ENCODE measurements at places on chromosomes 1 and 21.

- DNase-seq: no peak
These were observed 14.6 kb upstream of the TGFBR3 start for GRCh38 chr1:91900562-91900961.

GRCh38 chr1:240555524-240555923 is 56.4 kb downstream of the GREM2 start:
- no peak for DNase-seq

DNA sequence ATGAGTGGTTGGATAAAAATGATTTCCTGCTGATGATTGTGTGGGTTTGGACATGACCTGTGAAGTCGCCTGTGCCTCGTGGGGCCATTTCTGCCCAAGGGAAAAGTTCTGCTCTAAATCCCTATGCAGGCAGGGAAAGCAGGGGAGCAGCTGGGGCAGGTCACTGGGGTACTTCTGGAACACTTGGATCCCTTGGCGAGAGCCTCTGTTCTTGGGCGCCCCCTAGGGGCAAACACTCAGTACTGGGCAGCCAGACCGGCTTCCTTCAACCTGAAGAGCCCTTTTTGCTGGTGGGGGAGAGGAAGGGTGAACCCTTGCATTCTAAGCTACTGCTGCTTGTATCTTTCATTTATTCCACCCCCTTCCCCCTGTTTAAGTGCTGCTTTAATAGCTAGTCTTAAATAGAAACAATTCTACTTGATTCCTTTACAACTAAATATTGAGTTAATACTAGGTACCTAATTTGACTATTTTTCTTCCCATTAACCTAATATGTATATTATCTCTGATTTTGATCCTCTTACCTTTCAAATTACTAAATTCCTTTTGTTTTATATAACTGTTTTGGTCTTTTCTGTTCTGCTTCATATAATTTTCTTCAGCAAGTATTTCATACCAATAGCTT is 5.1 kb upstream of the CLEC20A start:
- peak; percentile 35 for DNase-seq

- DNase-seq: no peak
These were observed 39.5 kb downstream of the PIK3CD start for GRCh38 chr1:9691108-9691445.

DNA sequence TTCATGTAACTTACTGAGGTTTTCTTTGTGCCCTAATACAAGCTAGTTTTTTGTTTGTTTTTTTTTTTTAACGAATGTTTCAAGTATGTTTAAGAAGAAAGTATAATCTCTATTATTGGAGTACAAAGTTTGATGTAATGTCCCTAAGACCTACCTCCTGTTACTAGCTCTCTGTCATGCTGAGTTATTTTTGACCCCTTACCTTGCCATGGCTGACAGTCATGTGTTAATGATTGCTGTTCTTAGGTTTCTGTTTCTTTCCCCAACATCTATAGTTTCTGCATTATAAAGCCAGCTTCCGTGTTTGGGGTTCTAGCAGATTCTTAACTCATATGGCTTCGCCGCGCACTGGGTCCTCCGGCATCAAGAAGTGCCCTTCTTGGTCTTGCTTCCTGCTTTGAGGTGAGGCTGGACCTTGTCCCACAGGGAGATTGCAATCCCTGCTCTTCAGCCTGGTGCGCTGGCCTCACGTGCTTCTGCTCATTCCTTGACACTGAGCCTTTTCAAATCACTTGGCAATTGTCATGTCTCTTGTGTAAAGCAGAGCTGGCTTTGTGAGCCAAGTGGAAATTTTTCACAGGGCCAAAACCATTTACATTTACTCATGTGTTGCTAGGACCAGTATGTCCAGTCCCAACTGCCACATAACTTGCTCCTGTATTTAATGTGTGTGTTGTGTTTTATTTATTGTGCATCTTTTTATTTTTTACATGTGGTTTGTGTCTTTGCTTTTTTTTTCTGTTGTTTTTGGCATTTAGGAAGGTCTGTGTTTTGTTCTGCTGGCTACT is 135.0 kb upstream of the COL6A1 start:
- DNase-seq: no peak

DNA sequence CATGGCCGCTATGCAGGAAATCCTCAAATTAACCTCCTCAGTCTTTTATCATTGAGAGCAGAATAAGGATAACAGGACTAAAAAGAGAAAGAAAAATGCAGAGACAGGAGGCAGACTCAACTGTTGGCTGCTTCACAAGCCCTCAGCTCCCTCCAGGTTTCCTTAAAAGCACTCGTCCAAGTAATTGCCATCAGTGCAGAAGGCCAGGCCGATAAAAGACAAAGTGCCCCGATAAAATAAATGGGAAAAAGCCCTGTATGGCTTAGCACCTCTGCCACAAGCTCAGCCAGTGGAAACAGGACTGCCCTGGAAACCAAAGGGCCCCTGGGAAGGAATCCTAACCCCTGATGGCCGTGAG is 8.1 kb downstream of the S100A6 start:
- DNase-seq: no peak

- no peak for DNase-seq
These were observed 167.3 kb downstream of the PBX1 start for GRCh38 chr1:164726235-164726634.

- no peak for DNase-seq
These were observed 2.9 kb downstream of the WDR26 start for GRCh38 chr1:224431726-224432125.

GRCh38 chr1:207654320-207654719 is 9.4 kb downstream of the CR1L start:
- no peak for DNase-seq

DNA sequence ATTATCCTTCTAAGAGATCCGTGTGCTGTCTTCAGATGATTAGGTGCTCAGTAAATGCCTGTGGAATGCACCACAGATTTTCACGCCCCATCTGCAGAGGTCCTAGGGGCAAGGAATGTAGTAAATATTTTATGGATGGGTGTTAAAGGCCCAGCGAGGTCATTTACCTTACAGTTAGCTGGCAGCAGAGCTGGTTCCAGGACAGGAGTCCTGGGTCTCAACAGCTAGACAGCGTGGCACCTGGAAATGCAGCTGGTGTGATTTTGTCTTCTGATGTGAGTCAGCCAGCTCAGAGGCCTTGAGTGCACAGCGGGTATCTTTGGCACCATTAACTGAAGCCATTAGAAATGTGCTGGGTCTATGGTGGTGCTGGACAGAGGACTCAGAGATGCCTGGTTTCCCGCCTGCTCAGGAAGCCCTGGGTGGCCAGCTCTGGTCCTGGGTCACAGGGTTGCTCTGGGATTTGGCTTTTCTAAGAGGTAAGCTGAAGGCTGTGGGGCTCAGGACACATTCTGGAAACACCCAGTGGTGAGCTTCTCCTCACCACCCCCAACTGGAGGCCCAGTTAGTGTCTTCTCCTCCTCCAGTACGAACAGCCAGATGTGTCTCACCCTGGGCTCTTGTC is 65.5 kb downstream of the DDX20 start:
- no peak for DNase-seq

GRCh38 chr1:150973836-150974579 is 627 bp downstream of the CERS2 start:
- DNase-seq: peak; percentile 14

GRCh38 chr1:62691062-62691844 is 3.1 kb upstream of the DOCK7 start:
- DNase-seq: no peak

- DNase-seq: no peak
These were observed 139.8 kb upstream of the SPATA6 start for GRCh38 chr1:48611841-48612240.

DNA sequence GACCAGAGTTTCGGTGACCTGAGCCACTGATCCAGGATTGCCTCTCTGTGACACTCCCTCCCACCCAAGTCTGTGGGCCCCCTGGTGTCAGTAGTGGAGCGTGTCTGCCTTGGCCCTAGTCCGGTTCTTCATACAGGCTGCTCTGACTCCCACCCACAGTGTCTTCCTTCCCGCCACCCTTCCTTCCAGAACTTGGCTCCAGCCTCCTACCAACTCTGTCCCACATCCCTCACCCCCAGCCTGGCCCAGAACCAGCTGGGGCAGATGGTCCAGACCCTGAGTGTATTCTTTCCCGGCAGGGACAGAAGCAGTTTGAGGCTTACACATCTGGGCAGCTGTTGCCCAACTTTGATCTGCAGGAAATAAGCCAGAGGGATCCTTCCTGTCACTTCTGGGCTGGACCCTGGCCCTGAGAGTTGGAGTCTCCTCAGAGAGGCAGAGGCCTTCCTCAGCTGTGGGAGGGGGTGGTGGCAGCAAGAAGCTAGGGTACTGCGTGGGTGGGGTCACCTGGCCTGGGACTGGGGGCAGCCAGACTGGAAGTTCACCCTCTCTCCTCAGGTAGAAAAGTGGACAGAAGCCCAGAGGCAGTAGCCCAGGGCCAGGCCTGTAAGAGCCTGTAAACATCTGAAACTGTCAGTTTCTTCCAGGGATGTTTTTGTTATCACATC is 43.1 kb upstream of the EPS8L3 start:
- DNase-seq: no peak

GRCh38 chr1:163055005-163055404 is 14.2 kb upstream of the RGS4 start:
- no peak for DNase-seq

DNA sequence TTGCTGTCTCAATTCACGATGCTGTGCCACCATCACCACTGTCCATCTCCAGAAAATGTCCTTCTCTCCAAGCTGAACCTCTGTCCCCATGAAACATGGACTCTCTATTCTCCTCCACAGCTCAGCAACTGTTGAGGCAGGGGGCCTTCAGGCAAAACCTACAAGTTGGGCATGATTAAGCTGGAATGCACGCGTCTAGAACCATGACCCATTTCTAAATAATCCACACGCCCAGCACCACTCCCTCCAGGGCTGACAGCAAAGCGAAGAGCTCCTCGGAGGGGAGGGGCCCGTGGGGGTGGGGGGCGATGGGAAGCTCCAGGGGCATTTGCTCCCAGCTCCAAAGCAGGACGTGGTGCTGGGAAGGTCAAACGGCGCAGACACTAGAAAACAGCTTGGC is 3.3 kb upstream of the HES5 start:
- DNase-seq: no peak

- no peak for DNase-seq
These were observed 20.1 kb downstream of the PLCH2 start for GRCh38 chr1:2496087-2496622.

DNA sequence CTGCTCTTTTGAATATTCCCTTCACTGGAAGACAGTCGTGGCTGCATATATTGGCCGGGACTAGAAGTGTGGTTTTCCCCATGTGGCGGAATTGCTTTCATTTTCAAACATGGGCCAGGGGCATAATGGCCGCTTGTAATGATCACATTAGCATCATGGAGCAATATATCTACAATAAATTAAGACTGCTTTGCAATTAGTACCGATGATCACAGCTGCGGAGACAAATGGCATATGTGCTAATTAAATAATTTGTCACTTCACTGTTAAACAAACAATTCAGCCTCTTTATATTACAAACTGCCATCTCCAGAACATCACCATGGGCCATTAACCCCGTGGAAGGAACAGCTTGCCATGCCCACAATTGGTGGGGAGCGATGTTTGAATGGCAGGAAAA is 68.2 kb upstream of the OLIG2 start:
- DNase-seq: no peak

GRCh38 chr21:45248893-45249381 is 38.8 kb downstream of the POFUT2 start:
- DNase-seq: no peak

DNA sequence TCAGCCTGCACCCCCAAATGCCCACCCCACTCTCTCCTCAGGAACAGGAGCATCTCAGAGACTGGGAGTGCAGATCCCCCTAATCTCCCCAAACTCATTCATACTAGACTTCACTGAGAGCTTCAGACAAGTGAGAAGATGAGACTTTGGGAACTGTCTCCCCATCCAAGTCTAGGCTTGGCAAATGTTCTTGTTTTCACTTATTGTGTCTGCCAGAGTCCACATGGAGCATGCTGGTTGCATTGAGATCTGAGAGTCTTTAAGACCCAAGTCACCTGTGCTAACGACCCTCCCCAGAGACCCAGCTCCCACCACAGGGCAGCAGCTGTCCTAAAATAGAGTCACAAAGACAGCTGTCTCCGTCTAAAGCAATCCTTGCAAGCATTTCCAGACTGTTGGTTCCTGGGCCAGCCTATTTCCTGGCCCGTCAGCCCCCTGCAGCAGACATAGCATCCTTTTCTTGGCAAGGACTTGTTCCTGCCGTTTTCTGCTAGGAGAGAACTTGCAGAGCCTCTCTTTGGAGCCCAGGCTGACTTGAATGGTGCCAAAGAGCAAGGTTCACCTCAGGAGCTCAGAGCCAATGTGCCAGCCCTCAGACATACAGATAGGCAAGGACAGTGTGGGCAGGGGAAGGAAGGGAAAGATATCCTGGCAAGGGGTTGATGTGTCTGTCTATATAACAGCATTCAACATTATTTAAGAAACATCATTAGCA is 1.9 kb upstream of the CNTN2 start:
- no peak for DNase-seq

DNA sequence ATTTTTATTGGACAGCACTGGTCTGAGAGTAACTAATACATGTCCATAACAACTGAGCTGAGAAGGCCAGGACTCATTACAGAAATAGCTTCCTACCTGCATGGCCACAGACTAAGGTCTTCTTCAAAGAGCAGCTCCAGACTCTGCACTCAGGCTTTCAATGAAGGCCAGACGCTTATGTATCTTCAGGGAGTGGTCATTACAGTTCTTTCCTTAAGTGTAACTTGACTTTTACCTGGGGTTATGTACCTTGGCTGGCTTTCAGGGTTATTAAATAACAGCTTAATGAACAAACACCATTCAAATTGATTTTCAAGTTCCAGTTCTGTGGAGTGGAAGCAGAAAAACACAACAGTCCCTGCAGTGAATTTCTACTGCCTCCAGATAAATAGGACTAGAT is 23.8 kb upstream of the SLC22A15 start:
- DNase-seq: no peak

- no peak for DNase-seq
These were observed 11.5 kb upstream of the CFAP45 start for GRCh38 chr1:159911326-159912070.

DNA sequence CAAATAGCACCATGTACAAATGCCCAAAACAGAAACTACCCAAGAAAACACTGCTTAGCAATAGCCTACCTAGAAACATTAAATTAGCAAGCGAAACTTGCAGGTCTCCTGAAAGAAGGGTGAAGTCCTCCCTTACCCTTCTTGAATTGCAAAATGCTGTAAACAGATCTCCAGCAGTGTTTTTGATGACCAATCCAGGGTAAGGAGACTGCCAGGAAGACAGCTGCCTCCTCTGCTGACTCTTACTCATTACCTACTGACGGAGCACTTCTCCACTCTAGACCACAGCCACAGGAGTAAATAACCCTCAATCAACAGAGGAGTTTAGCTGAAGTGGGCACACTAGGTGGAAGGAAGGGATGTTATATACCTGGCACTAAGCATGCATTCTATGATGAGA is 32.2 kb upstream of the GADD45A start:
- no peak for DNase-seq

- no peak for DNase-seq
These were observed 608.8 kb upstream of the CHRM3 start for GRCh38 chr1:238777551-238777950.

Measured in activated T-cell treated with anti-CD3 and anti-CD28 coated beads for 1 hour (primary cell).